ENCODE measurements at places on chromosomes 5 and 9.

GRCh38 chr5:143037071-143037470, 266.9 kb downstream of the ARHGAP26 start:
- DNase-seq: no peak

DNA sequence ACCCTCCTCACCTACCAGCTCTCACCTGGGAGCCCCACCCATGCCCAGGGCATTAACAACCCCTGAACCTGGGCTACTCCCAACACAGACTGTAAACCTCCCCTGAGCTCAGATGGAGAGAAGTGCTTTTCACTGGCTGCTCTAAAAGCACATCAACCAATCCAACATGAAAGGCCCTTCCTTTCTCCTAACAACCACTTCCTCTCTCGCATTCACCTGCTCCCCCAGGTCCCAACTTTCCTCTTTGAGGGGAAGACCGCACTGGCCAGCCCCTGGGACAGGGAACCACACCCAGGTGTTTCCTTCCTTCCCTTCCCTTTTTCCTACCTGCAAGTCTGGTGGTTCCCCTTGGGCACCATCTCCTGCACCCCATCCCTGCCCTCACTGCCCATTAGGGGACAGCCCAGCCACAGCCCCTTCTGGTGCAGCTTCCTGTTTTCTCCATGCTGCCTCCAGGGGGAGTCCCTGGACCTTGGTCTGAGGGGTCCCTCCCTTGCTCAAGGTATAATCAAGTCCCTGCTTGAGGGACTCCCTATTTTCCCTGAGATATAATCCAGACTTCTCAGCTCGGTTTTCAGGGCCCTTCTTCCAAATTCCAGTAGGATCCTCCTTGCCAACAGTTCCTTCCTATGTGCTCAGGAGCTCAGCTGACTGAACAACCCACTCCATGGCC, 30.5 kb upstream of the DAB2IP start:
- no peak for DNase-seq

GRCh38 chr5:86232246-86232645, 385.5 kb upstream of the COX7C start:
- peak; percentile 70 for DNase-seq

- no peak for DNase-seq
These were observed 314.9 kb downstream of the MARCHF11 start for GRCh38 chr5:15864536-15865215.

DNA sequence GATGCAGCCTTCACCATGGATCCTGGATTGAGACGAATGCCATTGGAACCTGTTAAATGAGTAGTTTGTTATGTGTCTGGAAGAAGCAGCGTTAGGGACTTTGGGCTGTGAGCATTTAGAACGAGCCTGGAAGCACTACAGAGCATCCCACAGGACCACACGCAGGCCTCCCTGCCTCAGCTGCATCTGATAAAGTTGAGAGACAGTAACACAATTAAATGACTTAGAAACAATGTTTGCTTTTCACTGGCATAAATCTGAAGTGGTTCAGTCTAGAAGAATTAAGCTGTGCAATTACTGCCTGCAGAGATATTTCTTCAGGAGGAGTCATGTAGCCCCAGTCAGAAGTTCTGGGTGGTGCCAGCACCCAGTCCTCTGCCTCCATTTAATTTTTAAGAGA, 9.8 kb upstream of the TLX3 start:
- DNase-seq: no peak

DNA sequence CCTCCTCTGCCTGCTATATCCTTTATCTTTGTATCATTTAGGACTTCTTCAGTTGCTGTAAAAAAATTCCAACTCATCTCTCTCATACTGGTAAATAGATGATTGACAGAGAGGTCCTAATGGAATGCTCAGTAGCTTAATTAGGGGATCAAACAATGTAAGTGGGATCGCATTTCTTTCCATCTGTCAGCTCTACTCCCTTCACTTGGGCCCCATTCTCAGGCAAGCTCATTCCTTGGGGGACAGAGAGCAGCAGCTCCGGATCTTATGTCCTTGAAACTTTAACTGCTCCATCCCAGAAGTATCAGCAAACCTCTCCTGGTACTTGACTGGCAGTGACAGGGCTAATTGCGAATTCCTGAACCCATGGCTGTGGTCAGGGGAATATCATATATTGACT, 146.7 kb downstream of the YTHDC2 start:
- no peak for DNase-seq

GRCh38 chr5:156148301-156148700, 178.7 kb upstream of the SGCD start:
- DNase-seq: no peak

- no peak for DNase-seq
These were observed 262.9 kb upstream of the DAP start for GRCh38 chr5:11023945-11024344.

- DNase-seq: no peak
These were observed 847 bp upstream of the GABRB2 start for GRCh38 chr5:161547406-161547737.

DNA sequence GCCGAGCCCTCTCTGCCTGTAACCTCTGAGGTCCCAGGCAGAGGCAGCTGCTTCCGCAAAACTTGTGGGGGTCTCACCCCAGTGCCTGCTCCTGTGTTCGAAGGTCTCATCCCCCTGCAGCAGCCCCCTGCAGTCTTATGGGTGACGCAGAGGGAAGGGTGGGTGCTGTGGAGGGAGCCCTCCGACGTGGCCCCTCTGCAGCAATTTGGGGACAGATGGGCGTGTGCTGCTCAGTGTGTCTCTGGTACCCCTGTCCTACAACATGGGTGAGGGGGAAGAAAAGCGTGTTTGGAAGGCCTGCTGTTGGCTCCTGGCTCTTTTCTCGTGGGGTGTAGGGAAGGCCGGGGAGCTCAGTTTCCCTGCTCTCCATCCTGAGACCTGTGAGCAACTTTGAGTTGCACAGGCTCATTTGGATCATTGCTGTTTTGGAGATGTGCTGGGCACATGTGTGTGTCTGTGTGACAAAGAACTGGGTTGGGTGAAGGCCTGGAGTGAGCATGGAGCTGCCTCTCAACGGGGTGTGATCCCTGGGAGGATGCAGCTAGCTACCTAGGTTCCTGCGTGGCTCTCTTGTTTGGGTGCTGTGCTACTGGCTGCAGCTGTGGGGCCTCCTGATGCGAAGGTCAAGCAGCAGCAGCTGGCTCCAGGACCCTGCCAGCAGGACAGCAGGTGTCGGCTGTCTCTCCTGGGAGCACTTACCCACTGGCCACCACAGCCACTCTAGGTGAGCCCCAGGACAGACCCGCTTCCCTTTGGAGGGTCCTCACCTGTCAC, 179.6 kb upstream of the PITX1 start:
- DNase-seq: no peak

- DNase-seq: no peak
These were observed 283.0 kb downstream of the CEMIP2 start for GRCh38 chr9:71485326-71485725.

GRCh38 chr5:10935536-10935935, 174.5 kb upstream of the DAP start:
- no peak for DNase-seq

DNA sequence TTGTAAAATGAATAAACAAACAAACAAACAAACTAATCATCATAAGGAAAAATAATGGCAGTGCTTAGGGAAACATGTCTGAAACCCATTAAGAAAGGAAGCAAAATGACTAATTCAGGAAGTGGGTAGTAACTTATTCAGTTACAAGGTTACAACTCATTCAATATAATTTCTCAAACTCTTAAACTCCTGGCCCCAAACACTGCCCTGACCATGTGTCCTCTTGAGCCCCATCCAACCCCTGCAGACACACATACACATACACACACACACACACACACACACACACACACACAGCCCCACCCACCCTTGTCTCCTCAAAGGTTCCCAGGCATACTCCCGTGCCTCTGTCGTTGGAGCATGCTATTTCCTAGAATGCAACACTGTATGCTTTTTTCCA, 193.9 kb downstream of the SEC61B start:
- no peak for DNase-seq

DNA sequence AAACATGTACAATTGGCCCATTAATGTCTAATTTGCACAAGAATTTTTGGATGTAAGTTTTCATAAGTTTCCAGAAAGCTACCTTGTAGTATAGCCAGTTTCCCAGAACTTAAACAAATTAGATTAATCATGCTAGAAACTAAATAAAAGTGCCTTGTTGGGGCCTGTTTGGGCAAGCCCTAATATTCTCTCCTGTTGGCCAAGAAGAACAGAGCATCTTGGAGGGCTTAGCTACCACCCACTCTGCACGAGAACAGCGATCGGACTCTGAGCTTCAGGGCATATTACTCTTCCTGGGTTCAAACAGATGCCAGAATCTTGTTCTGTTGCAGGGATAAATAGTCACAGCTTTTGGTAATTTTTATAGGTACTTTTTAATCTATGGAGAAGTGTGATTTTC, 88.2 kb downstream of the GAS1 start:
- DNase-seq: no peak

- no peak for DNase-seq
These were observed 5.7 kb downstream of the BRD3OS start for GRCh38 chr9:134030821-134031470.

DNA sequence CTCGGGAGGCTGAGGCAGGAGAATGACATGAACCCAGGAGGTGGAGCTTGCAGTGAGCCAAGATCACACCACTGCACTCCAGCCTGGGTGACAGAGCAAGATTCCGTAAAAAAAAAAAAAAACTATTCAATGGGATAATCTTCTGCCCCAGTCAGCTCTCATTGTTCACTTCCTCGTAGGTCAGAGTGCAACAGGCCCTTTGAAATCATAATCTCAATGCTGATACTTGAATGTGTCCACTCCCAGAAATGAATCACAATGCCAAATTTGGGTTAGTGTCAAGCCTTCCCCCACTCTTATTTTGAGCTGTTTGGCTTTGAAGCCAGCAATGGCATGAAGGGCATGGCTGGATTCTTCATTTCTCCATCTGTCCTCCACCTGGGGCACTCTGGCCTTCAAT, 610.3 kb upstream of the KLF4 start:
- no peak for DNase-seq

DNA sequence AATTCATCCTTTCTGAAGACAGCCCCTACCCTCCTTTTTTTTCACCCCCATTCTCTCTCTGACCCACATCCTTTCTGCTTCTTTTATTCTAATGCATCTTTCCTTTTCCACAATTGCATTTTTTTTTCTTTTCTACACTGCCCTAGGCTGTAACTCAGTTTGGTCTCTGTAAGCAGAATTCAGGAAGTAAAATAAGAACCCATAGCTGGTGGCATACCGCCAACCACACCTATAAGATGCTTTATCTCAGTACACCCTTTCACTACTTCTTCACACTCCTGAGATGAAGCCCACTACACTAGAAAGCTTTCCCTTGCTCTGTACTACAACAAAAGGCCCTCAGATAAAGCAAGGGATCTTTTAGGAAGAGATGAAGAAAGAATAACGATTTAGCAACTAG, 16.1 kb upstream of the TSSK1B start:
- DNase-seq: no peak

- DNase-seq: no peak
These were observed 21.9 kb upstream of the MED10 start for GRCh38 chr5:6399980-6400910.

DNA sequence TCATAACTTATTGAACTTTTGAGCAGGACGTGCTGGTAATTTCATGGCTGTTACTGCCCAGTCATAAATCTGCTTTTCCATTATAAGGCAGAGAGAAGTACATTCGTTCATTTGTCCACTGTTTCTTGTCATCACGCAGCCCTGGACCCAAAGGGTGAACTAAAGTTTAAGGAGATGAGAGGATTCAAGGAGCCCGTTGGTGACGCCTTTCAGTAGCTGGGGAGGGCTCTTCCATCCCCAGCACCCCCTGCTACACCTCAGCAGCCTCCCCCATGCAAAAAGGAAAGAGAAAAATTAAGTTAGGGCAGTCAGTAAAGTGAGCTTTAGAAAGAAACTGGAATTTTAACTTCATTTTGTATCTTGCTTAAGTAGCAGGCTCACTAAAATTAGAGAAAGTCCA, 2.9 kb downstream of the FOXE1 start:
- DNase-seq: no peak

DNA sequence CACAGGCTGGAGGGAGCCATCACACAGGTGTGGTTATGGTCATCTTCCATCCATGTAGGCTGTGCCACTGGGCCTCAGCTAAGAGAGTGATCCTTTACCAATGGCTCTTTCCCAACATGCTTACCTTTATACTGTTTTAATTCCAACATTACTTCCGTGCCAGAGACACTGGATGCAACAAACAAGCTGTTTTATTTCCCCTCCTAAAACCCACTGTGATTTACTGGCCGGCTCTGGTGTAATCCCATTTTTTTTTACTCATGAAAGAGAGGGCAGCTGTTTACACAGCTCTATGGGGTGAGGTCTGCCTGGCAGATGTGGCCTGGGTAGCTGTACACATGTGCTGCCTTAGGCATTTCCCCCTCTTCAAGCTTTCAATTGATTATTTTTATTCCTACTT, 58.5 kb downstream of the MACROH2A1 start:
- no peak for DNase-seq

DNA sequence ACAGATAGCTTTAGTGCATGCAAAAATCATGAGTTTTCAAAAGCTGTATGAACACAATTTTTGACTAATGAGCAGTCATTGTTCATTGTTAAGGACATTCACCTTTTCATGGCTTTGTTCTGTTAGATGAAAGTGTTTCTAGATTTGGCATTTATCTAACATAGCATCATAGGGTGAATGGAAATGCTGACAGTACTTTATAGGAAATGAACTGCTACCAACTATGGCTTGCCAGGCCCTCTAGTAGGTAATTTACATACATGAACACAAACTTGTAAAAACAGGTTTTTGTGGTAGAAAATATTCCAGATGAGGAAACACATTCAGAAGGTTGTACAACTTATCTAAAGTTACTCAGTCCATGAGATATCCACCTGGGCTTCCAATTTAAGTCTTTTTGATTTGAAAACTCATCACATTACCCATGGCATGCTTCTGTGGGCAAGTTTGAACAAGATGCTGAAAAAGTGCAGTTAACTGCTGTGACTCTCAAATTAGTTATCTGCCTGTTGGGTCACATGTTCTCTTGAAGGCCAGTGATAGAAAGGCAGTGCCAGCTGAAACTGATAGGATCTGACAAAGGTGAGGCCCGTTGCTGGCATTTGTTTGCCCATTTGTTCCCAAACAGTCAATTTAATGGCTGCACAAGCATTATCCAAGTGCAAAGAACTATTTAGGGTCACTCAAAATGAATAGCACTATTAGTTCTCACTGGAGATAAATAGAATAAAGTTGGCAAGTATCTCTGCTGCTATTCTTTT, 399.1 kb downstream of the MAN2A1 start:
- DNase-seq: no peak

- DNase-seq: no peak
These were observed 42.1 kb downstream of the CXXC5 start for GRCh38 chr5:139690064-139690802.

Data from NCI-H1930 (cell line).